Right cardiac atrium (tissue), 5 donors: ENCODE measurements at places on chromosomes 5 and 9. TPM values are rescaled to one million over a fixed set of nuclear protein-coding genes. Genes with fewer than 3 reads are reported as not detected.

DNA sequence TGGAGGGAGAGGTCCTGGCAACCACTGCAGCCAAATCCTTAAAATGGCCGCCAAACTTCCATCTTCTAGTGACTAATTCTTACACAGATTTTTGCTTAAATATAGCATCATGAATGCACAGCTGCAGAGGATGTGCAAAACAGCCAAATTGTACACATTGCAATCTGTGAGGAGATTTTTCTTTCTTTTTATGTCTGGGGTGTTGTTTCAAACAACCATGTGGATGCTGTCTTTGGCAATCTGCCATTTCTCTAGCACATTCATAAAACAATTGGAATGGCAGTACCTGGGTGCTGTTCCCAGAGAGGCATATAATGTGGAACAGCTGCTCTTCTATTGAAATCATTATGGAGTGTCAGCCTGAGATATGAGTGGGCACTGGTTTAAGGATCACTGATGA, 1082.9 kb upstream of the SEMA6A start:
- DNase-seq, result no peak

GRCh38 chr5:154143211-154143641, 47.3 kb upstream of the GALNT10 start:
- no peak for DNase-seq

GRCh38 chr5:115336201-115336720, 39.8 kb upstream of the CCDC112 start:
- no peak for DNase-seq

DNA sequence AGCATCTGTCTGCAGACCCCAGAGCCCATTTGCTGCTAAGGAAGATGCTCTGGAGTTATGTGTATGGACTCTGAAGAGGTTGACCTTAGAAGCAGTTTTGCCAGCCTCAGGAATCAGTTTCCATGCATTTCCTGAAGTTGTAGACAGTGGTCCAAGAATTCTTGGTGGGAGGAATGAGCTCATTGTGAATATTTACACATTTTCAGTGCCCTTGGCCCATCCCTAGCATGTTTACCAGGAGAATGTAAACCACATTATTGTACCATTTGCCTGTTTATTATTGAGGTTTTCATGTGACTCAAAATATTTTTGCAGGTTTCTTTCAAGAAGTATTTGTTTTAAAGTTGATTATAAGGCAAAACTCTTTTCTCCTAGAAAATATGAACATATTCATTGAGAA, 93.8 kb downstream of the NXNL2 start:
- no peak for DNase-seq

BAAT gene
- 0.24 TPM for total RNA-seq

NR5A1 gene
- total RNA-seq, result not detected

DNA sequence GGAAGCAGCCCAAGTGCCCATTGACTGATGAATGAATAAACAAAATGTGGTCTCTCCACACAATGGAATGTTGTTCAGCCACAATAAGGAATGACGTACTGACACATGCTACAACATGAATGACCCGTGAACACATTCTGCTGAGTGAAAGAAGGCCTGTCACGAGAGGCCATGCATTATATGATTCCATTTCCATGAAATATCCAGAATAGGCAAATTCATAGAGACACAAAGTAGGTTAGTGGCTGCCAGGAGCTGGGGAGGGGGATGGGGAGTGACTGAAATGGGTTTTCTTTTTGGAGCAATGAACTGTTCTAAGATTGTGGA, 41.4 kb downstream of the BICD2 start:
- no peak for DNase-seq
